ENCODE measurements at places on chromosomes 4 and X.

- no peak for DNase-seq
These were observed at the start of gene GK for GRCh38 chrX:30653415-30654131. GK (plus strand) TSS chrX:30653423; CDS start chrX:30653538, 115 bp downstream.

DNA sequence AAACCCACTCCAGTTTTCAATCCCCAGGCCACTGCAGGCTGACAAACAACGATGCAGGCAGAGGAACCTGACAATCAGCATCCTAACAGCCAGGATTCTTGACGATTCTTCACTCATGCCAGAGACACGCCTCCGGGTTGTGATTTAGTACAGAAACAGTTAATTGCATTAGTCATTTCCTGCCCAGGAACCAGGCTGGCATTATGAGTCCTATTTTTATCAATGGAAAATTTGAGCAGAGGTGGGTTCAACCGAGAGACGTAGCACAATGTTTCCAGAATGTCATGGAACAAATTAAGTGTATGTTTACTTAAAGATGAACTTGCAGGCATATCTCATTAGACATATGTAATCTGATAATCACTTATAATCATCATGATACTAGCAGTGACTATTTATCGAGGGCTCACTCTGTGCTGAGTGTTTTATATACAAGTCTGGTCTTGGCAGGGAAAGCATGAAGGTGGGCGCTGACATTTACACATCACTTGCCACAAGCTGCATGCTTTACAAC lies 159.7 kb downstream of the NSUN7 start:
- peak; percentile 11 for DNase-seq

GRCh38 chr4:39170301-39170700 lies 12.0 kb upstream of the WDR19 start:
- DNase-seq: no peak

GRCh38 chr4:16123356-16124084 lies 39.7 kb upstream of the PROM1 start:
- DNase-seq: no peak

GRCh38 chrX:107713543-107714205 lies 61.9 kb downstream of the TSC22D3 start:
- no peak for DNase-seq

DNA sequence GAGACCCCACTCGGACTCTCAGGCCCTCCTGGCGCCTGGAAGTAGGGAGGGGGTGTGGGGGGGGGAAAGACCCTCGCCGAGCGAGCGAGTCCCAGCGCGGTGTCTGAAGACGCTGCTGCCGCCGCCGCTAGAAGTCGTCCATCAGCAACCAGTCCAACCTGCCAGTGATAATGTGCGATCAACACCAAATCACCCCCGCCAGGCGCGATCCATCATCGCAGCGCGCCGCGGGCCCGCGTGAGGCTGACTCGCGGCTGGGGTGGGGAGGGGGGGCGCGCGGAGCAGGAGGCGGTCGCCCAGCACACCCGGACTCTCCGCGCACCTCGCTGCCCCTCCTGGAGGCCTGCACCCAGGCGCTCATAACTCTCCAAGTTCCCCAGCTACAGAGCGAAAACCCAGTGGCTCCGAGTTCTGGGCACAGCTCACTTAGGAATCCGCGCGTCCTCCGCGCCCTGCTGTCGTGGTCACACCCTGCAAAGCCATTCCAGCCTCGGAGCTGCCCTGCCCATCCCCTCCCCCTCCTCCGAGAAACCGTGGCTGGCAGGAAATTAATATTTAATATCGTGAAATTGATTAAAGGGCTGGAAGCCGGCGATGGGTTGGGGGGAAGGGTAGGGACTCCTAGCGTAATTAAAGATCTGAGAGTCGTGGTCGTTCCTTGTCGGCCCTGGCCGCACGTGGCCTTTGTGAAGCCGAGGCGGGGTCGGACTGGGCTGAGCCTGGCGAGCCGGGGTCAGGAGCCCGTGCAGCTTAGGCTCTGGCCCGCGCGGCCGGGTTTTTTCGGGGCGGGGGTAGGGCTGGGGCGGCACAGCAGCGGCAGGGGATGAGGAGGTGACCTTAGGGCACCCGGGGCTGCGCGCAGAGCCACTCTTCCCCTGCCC lies 58.1 kb upstream of the BCOR start:
- DNase-seq: no peak

GRCh38 chr4:110710070-110710469 lies 87.2 kb upstream of the PITX2 start:
- no peak for DNase-seq

DNA sequence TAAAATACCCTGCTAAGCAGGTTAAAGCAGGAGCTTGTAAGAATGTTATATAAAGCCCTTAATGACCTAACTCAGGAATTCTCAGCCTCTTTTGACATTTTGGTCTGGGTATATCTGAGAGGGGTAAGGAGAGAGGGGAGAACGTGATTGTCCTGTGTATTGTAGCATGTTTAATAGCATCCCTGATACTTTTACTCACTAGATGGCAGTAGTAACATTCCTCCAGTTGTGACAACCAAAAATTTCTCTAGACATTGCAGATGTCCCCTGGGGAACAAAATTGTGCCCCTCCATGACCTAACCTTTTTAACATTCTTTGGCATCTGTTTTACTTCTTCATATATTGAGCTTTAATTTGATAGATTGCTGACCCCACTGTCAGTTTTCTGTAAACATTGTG lies 17.9 kb downstream of the SMARCA5 start:
- no peak for DNase-seq

DNA sequence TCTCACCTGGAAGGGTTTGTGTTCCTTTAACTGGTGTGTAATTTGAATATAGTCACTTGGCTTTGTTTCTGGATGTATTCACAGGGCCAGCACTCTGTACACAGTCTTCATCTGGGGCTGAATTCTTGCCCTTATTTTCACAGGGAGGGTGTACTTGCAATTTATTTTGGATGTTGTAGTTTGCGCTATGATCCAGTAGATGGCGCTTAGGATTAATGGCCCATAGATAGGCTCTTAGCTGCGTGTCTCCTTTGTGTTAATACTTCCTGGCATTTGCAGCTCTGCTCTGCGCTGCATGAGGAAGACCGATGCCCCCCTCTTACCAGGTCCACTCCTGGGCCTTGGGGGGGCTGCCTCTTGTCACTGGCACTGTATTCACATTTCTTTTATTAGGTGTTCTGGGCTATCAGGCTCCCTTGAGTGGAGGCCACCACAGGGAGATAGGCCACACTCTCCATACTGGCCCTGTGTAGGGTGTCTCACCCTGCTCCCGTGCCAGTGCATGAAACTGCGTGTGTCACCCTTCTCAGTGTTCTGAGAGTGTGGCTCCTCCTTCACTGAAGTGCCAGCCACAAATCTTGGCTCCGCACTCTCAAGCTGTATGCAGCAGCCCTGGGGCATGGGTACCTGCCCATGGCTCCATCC lies 562.2 kb downstream of the ZIC3 start:
- no peak for DNase-seq

- DNase-seq: no peak
These were observed 15.6 kb upstream of the RASL11B start for GRCh38 chr4:52846502-52846901.

GRCh38 chr4:109592367-109592766 lies 32.3 kb downstream of the MCUB start:
- no peak for DNase-seq

- no peak for DNase-seq
These were observed 16.0 kb upstream of the SH3RF1 start for GRCh38 chr4:169286562-169287301.

DNA sequence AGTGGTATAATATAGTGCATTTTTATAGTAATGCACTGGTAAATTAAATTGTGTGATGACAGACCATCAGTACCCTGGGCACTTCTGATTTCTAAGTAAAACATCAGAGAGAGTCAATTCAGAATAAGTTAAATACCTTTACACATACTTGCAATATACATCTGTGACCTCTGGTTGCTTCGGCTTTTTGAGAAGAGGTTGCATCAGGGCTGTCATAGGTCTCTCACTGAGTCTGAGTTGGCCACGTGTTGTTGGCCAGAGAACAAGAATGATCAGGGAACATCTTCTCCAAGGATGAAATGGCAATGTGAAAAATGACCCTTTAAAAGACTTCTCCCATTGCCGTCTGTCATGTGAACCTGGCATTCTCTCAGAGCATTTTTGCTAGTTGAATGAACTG lies 36.9 kb upstream of the PUDP start:
- no peak for DNase-seq

Measured in activated naive CD8-positive, alpha-beta T cell treated with anti-CD3 and anti-CD28 coated beads, Interleukin-2, amount 50 U/mL, for 16 hours (primary cell).